ENCODE measurements at places on chromosomes 2 and 18.

DNA sequence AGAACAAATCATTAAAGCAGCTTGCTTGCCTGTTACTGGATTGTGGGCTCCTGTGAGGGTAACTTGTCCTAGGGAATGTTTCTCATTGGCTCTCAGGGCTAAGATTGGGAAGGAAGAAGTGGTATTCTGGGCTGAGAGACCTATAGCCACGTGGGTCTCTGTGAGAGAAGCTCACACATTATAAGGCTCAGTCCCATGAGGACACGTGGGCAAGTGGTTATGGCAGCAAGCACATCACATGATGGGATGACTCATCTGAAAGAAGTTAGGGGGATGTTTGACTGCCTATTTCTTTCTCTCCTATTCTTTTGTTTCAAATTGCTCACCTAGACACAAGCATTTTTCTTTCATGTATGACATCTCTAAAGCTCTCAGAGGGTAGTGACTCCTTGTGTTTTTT is 418.0 kb upstream of the ST6GAL2 start:
- DNase-seq, result no peak

- DNase-seq, result no peak
Observed at GRCh38 chr2:71665168-71666093, 212.1 kb downstream of the DYSF start.

- DNase-seq, result no peak
Observed at GRCh38 chr18:449374-449773, 51.1 kb downstream of the COLEC12 start.

GRCh38 chr2:146634230-146635097 is 1210.4 kb upstream of the ACVR2A start:
- no peak for DNase-seq

- peak; percentile 55 for DNase-seq
Observed at GRCh38 chr2:10302479-10303180, at the start of gene HPCAL1. TSS of gene HPCAL1 (plus strand) at chr2:10302904. CDS start at chr2:10419758, 116,854 bp downstream.

DNA sequence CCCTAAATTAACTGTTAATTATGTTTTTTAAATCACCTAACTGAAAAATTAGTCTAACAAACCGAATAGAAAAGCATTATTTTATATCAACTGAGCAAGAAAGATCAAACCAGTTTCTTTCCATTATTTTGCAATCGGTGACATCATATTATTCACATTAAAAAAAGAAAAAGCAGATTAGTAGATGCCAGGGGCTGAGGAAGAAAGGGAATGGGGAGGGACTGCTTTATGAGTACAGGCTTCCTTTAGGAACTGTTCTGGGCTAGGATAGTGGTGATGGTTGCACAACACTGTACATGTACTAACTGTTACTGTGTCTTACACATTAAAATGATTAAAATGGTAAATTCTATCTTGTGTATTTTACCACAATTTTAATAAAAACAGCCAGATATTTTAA is 59.3 kb downstream of the COBLL1 start:
- DNase-seq, result no peak

DNA sequence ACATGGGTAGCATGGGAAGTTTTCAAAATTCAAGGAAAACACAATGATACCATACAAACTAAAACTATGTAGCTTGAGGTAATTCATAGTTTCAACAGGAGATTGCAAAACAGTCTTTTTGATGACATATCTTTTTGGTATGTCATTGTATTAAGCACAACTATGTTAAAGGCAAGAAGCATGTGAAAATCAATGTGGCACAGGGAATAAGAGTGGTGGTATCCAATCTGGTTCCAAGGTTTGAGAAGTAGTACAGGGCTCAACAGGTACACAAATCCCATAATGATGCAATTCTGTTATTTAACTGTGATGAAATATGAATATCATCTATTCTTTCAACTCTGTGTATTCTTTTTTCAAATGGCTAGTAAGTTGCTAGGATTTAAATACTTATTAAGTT is 16.4 kb upstream of the DLX2 start:
- DNase-seq, result no peak

DNA sequence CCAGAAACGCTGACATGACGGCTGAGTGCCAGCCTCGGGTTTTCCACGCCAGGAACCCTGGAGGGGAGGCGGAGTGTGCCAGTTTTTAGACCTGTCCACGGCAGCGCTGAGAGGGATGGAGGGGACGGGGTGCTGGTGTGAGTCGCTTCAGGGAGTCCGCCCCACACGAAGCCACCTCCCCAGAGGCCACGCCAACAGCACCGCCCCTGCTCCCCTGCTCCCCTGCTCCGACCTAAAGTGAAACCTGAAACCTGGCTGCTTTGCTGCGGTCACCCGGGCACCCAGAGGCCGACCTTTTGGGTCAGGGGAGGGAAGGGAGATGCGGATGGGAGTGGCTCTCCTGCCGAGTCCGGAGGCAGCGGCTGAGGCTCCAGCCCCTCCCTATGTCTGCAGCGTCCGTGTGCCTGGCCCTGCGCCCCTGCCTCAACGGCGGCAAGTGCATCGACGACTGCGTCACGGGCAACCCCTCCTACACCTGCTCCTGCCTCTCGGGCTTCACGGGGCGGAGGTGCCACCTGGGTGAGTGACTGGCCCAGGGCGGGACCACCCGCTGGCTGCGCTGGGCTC is 38.1 kb downstream of the SNED1 start:
- peak; percentile 21 for DNase-seq

DNA sequence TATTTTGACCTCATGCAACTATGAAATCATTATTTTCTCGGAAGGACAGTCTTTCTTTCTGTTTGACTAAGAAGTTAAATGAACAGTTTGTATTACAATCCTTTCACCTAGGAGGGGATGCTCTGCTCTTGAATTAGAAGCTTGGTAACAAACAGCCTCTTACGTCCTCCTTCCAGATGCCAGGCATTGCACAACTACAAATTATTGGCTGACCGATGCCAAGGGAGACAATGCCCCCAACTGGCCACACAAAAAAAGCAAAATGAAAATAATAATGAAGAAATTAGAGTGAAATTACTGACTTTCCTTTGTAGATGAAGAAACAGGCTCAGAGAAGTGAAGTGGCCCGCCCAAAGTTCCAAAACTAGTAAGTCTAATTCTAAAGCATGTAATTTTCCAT is 177.9 kb downstream of the CYRIA start:
- no peak for DNase-seq

DNA sequence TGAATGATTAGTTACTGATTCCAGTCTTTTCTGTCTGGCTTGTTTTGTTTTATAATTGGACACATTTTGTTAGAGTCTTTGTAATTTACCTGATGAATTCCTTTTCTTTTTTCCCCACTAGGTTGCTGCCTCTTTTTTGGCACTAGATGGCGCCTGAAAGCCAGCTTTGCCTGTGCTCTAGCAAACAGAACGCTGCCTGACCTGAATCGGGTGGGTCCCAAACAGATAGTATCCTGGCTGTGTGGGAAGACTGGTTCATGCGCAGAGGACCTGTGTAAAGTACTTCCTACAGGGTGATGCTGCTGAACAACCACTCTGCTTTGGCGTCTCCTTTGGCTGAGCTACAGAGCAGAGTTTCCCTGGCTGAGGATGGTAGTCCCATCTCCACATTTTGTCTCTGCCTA is 288.2 kb downstream of the IKZF2 start:
- DNase-seq, result no peak

DNA sequence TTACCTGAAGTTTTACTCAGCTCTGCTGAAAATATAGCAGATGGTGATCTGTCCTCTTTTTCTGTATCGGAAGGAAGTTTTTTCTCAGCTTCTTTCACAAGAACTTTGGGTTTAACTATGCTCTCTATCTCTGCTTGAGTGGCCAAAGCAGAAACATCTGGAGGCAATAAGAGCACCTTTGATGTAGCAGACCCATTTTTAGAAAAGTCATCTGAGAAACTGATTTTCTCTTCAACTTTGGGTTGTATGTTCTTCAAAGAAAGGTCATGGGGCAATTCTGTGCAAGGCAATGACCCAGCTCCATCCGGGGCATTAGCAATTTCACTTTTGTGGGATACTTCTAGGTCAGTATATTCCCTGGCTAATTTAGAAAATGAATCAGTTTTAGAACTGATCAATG is 25.2 kb downstream of the RTN4 start:
- no peak for DNase-seq

- no peak for DNase-seq
Observed at GRCh38 chr2:30113617-30114293, 33.1 kb upstream of the YPEL5 start.

DNA sequence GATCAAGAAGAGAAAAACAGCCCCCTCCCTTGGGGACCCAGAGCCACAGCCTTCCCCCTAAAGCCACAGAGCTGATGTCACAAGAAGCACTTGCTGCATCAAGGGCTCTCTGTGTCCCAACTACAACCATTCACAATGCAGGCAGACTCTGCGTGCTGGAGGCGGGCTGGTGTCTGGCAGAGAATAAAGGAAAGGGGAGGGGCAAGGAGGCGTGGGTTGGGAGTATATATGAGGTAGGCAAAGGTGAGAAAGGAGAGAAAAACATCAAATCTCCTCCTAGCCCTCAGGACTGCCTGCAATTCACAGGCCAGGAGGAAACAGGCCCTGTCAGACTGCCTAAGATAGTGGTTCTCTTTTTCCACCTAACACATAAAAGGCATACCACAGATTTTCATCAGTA is 48.8 kb upstream of the IHH start:
- DNase-seq, result no peak

GRCh38 chr2:241030333-241030680 is 31.9 kb downstream of the SNED1 start:
- no peak for DNase-seq

GRCh38 chr2:160494201-160494644 is 616 bp upstream of the RBMS1 start:
- no peak for DNase-seq

DNA sequence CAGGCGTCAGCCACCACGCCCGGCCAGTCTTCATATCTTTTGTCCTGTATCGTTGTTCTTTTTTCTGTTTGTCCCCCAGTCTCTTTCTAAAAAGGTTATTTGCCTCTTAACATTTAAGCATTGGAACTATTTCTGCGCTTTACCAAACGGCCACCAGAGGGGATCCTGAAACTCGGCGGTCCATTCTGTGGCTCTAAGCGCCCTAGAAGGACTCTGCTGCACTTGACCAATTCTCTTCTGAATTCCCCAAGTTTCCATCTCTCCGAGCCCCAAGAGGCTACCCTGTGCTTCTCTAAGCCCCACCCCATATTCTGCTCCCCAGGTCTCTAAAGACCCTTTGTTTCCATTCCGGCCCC is 33.1 kb upstream of the REG3G start:
- no peak for DNase-seq

- no peak for DNase-seq
Observed at GRCh38 chr18:27707201-27707600, 469.7 kb downstream of the CDH2 start.

- DNase-seq, result no peak
Observed at GRCh38 chr2:120503793-120504571, 158.0 kb downstream of the INHBB start.

DNA sequence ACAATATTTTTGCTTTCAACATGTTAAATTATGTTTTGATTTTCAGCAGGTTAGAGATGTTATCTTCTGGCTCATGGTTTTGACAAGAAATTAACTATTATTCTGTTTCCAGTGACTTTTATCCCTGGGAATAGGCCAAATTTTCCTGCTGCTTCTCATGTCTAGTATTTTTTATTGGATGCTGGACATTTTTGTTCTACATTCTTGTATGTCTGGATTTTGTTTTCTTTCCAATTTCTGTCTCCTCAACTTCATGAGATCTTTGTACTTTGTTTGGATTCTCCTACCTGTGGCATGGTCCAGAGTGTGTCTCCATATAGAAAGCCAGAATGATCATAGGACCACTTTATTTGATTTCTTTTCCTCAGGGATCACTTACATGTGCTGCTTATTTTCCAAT is 33.1 kb upstream of the MYO1B start:
- no peak for DNase-seq

GRCh38 chr2:216540920-216541319 is 42.3 kb downstream of the RPL37A start:
- no peak for DNase-seq

- DNase-seq, result no peak
Observed at GRCh38 chr2:8754106-8754776, 72.4 kb downstream of the ID2 start.

DNA sequence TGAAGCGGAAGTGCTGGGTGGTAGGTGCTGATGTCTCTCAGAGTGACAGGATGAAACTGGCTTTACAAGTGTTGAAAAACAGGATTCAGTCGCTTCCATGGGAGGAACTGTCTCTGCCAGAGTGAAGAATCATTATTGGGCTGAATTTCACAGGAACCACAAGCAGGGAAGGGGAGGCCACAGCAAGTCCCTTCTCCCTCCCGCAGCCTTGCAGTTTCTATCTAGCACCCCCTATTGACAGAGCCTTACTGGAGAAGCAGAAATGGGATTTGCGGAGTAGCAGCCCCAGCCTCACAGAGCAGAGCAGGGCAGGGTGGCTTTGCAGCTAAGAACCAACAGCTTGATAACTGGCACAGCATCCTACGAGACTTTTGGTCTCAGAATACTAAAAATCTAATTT is 33.3 kb upstream of the RMP24 start:
- no peak for DNase-seq

DNA sequence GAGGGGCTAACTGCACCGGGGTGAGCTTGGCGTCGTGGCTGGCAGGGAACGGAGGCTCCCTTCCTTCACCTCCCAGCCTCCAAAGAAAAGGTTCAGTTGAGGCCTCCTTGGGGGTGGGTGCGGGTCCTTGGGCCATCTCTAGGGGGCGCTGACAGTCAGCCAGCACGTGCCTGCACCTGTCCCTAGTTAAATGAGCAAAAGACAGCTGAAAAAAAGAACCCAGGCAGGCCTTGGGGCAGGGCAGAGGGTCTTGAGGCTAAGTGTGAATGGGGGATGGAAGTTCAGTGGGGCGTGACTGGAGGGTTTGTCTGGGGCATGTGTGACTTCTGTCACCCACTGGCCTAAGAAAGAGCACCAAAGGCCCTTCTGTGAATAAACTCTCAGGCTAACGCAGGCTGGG is 56.4 kb downstream of the ZFP36L2 start:
- DNase-seq, result no peak

- no peak for DNase-seq
Observed at GRCh38 chr18:79570266-79571201, 109.1 kb upstream of the CTDP1 start.

DNA sequence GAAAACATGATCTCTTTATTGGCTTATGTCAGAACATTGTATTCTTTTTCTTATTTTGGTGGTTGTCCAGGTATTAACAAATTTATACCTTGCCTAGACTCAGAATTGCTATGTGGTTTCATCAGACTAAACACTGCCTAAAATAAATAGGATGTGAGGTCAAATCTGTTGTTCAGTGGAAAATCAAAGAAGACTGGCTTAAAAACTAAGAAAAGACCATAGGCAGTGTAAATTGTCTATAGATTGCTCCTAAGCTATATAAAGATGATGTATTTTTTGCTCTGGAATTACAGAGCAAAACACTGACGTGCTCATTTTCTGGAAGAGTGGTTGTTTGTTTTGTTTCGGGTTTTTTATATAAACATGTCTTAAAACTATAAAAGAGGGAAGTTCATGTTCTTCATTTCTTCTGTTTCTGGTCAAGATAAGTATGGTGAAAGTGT is 266.0 kb downstream of the ALPK2 start:
- no peak for DNase-seq

GRCh38 chr18:28961669-28962228 is 784.8 kb upstream of the CDH2 start:
- DNase-seq, result no peak

DNA sequence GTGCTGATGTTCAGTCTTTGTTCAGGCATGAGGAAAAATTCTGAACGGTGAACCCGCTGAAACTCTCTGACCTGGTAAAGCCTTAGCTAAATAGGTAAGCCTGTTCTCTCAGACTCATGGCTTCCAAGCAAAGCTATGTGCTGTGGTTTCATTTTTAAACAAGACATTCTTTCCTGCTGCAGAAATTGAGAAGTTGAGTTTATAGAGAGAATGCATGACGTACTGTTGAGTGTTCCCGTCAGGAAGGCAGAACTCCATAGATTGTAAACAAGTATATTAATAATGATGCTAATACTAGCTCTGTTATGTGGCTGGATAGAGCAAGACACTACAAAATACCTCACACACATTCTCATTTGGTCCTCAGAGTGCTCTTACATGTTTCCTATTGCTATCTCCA is 424.0 kb upstream of the CRIM1 start:
- no peak for DNase-seq

All from stimulated activated CD8-positive, alpha-beta memory T cell treated with anti-CD3 and anti-CD28 coated beads, Interleukin-4, amount 100 ng/mL, for 1 hour (primary cell).